ENCODE measurements at places on chromosomes 3 and 15. TPM values are rescaled to one million over a fixed set of nuclear protein-coding genes. Genes with fewer than 3 reads are reported as not detected.

DNA sequence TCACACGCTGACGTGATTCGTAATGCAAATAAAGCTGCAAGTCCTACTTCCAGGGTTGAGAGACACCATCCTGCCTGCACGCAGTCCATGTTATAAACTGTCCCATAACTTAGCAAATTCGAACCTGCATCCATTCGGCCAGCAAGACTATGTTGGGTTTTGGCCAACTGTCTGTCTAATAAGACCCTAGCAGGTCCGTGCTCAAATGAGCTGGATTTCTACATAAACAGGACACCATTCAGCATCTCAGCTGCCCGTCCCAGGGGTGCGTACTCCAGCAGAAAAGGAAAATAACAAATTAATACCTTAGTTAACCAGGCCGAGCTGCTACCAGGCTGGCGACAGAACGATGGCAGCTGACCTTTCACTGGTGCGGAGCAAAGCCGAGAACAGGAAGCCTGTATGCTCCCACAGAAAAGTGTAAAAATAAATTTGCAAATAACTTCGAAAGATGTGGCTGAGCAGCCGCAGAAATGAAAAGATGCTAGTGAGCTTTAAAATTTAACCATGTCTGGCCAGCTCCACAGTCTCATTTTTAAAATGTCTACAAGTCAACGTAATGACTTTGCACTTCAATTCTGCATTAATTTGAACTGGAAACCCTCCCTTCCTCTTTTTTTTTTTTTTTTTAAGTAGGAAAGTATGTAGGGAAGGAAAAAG, 97.1 kb upstream of the SNRPA1 start:
- no peaks in the 10 kb centered on the region for H3K36me3 ChIP-seq
- no peak for DNase-seq
- H3K4me1 ChIP-seq, result no peaks in the 10 kb centered on the region
- H3K27ac ChIP-seq, result no peak overlapping the region
- no peak overlapping the region for H3K4me3 ChIP-seq

DNA sequence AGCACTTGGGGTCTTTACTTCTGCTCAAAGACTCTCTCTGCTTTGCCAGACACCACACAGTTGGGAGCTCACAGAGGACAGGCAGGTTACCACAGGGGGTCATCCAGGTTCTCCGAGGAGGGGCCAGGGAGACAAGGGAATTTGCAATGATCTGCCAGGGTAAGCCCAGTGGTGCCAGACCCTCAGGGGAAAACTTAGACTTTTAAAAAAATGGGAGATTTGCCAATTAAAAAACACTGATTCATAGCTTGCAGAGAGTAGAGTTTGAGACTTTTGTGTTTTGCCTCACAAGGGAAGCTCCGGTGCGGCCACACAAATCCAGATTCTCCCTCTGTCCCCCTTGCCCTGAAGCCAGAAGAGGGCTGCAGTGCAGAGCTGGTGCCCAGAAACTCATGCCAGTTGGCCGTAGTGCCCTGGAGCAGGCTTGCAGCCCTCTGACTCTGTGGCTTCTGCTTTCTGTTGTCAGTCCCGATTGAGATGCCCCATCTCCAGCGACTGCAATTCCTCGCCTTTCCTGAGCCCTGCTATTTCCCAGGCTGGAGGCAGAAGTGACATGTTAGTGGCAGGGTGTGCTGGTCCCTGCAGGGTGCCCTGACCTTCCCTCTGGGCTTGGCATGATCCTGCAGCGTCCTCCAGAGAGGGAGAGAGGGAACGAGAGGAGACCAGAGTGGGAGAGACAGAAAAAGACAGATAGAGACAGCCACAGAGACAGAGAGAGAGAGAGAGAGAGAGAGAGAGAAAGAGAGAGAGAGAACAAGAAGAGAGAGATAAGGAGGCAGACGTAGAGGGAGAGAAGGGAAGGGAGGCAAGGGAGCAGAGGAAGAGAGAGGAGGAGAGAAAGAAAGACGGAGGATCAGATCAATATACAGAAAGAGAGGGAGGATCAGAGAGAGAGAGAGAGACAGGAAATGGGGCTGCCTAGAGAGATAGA, 46.0 kb downstream of the RHCG start:
- H3K27ac ChIP-seq, result no peak overlapping the region
- no peaks in the 10 kb centered on the region for H3K4me1 ChIP-seq
- H3K4me3 ChIP-seq, result no peak overlapping the region

DNA sequence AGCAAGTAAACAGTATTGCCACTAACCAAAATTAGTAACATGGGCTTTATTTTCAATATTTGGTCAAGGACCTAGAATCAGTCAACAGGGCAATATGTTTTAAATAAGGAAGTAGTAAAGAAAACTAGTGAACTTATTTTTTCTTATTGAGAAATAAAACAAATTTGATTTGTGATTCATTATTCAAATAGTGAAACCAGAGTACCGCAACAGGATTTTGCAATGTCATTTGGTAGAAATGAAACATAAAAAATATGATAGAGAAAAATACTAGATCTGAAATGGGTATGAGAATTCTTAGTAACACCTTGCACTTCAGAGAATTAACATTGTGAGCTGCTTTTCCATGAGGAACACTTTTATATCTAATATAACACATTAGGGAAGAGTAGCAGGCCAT, 291.8 kb upstream of the GBE1 start:
- H3K27me3 ChIP-seq, result no peaks in the 10 kb centered on the region
- H3K36me3 ChIP-seq, result no peaks in the 10 kb centered on the region
- no peak overlapping the region for H3K27ac ChIP-seq
- no peaks in the 10 kb centered on the region for H3K4me1 ChIP-seq

The TRPM1 gene
- not detected for total RNA-seq

DNA sequence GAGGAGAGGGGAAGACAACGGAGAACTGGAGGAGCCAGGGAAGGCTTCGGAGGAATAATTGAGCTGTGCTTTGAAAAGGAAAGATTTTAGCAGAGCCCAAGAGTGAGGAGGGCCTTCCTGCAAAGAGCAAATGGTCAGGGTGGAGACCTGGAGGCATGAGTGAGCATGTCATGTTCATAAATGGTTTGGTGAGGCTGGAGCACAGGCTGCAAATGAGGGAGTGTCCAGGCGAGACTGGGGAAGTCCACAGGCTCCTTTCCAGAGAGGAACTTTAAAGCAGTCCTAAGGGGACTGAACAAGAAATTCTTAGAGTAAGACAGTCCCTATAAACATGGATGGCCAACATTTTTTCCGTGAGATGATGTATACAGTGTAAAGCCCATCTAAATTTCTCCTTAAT, 108.8 kb downstream of the THSD4 start:
- DNase-seq, result no peak
- H3K36me3 ChIP-seq, result no peaks in the 10 kb centered on the region
- H3K4me3 ChIP-seq, result no peak overlapping the region
- no peaks in the 10 kb centered on the region for H3K4me1 ChIP-seq
- no peak overlapping the region for H3K27ac ChIP-seq
- H3K27me3 ChIP-seq, result no peaks in the 10 kb centered on the region

DNA sequence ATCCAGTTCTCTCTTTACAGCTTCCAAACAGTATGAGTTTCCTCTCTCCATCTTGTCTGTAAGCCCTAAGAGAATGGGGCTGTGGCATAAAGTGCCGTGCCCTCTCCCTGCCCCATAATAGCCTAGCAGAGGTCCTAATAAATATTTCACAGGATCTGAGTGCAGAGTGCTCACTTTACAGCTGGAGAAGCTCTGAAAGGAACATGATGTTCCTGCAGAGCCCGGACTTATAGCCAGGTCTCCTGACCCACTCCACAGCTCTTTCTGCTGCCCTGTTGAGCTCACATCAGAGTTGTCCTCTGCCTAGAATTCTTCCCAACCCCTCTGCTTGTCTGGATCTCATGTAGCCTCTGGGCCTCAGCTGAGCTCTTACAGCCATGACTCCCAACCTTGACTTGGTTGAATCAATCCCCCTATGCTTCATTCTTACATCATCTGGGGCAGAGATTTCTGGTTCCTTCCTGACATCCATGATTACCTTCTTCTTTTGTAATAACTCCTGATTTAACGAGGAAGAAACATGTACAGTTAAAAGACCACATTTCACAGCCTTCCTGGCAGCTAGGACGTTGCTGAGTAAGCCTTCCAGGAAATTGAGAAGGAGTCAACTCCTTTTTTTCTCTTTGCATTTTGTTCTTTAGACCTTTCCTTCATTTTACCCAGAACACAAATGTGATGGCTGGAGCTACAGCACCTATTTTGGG, 135.3 kb downstream of the RPLP1 start:
- DNase-seq, result no peak
- no peak overlapping the region for H3K4me3 ChIP-seq
- no peaks in the 10 kb centered on the region for H3K36me3 ChIP-seq
- no peak overlapping the region for H3K27ac ChIP-seq
- H3K4me1 ChIP-seq, result no peaks in the 10 kb centered on the region

The LARP6 gene
- total RNA-seq, result 18.7 TPM

- no peak overlapping the region for H3K27ac ChIP-seq
- DNase-seq, result no peak
- H3K4me3 ChIP-seq, result no peak overlapping the region
- H3K36me3 ChIP-seq, result no peaks in the 10 kb centered on the region
- no peaks in the 10 kb centered on the region for H3K4me1 ChIP-seq
These were observed 233.9 kb upstream of the GOLGA6L4 start for GRCh38 chr15:84001655-84002054.

DNA sequence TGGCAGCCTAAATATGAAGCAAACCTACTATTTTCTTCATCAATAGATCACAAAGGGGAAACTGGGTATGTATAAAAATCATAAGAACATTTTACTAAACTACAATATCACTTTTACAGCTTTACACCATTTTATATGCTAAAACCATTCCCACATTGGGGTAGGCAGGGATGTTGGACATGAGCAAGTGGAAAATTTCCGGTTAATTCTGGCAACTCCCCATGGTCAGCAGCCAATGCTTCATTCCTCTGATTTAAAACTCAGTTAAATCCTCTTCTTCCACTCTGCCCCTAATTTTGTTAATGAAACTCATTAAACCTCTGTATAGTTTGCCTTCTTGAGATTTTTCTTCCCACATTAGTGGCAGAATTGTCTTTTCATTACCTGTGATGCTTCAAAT, 552.5 kb upstream of the NECTIN3 start:
- no peak overlapping the region for H3K4me3 ChIP-seq
- no peak overlapping the region for H3K27ac ChIP-seq
- H3K27me3 ChIP-seq, result no peaks in the 10 kb centered on the region

The DPPA2 gene
- total RNA-seq, result not detected

GRCh38 chr3:72134989-72135451, 350.1 kb upstream of the PROK2 start:
- no peaks in the 10 kb centered on the region for H3K27me3 ChIP-seq
- no peak overlapping the region for H3K27ac ChIP-seq
- H3K4me1 ChIP-seq, result no peaks in the 10 kb centered on the region

DNA sequence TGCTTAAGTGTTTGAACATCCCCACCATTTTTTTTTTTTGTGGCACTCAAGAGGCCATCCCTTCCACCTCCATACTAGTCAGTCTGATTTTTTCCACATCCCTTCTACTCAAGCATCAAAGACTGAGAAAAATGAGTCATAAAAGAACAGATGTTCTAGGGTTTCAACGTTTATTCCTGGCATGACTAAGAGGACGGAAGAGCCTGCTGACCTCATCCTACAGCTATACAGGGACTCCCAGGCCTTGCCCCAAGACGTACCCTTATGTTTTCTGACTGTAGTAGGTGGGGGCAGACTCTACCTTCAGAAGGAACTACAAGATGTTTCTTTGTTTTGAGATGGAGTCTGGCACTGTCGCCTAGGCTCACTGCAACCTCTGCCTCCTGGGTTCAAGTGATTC, 3.3 kb upstream of the ITPKA start:
- no peak overlapping the region for H3K4me3 ChIP-seq
- H3K27ac ChIP-seq, result no peak overlapping the region
- peaks cover 6% of the 10 kb centered on the region for H3K27me3 ChIP-seq
- no peak for DNase-seq
- no peaks in the 10 kb centered on the region for H3K36me3 ChIP-seq

GRCh38 chr3:178455226-178455625, 81.0 kb upstream of the KCNMB2 start:
- peaks cover 4% of the 10 kb centered on the region for H3K4me1 ChIP-seq
- DNase-seq, result no peak
- no peaks in the 10 kb centered on the region for H3K27me3 ChIP-seq
- no peak overlapping the region for H3K4me3 ChIP-seq
- no peak overlapping the region for H3K27ac ChIP-seq
- no peaks in the 10 kb centered on the region for H3K36me3 ChIP-seq

DNA sequence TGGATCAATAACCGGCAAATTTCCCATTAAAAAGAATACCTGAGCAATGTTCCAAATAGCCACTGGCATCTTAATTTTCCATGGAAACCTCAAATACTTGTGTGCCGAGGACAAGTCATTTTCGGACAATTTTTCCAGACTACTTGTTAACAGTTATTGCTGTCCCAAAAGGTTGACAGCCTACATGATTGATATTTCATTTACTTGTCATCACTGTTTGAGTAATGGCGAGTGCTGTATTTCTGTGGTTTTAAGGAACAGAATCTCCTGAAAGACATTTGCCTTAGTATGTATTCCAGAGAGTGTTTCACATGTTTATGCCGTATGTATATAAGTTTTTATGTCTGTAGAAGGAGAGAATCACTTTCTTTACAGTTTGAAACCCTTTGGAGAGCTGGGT, 36.7 kb downstream of the MAP2K5 start:
- H3K4me1 ChIP-seq, result no peaks in the 10 kb centered on the region
- DNase-seq, result no peak
- H3K36me3 ChIP-seq, result peaks cover 3% of the 10 kb centered on the region
- H3K27me3 ChIP-seq, result no peaks in the 10 kb centered on the region
- H3K27ac ChIP-seq, result no peak overlapping the region

The NUP210 gene
- total RNA-seq, result 11.0 TPM

DNA sequence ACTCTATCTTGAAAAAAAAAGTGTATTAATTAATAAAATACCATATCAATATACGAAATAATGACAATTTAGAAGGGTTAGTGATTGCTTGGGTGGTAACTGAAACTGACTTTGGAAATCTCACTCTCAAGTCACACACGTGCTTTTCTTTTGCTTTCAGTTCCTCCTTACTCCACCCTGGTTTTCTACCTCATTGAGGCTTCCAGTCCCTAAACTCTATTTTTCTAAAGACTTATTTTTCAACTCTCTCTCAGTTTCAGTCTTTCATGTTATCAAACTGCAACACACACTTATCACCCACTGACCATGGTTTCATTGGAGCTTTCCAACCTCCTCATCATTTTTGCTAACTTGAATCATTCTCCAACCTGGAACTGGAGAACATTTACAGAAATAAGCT, 23.5 kb downstream of the IL12A start:
- no peak for DNase-seq
- no peaks in the 10 kb centered on the region for H3K36me3 ChIP-seq
- no peaks in the 10 kb centered on the region for H3K4me1 ChIP-seq
- no peak overlapping the region for H3K4me3 ChIP-seq
- H3K27me3 ChIP-seq, result no peaks in the 10 kb centered on the region

DNA sequence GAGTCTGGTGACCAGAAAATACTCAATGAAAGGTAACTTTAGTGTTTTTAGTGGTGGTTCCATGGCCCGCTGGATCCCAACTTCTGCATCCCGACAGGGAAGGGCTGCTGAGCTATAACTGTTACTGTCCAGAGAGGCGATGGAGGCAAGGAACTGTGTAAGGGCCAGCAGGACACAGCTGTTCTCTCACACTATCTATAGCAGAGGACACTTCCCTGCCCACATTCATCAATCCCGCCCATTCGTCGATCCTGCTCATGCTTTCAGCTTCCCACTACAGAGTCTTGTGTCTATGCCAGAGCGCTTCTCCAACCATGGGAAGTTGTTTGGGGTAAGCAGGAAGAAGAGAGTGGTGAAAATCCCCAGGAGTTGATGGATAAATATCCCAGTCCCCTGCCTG, 8.4 kb downstream of the COLQ start:
- no peaks in the 10 kb centered on the region for H3K36me3 ChIP-seq
- no peak overlapping the region for H3K27ac ChIP-seq
- no peaks in the 10 kb centered on the region for H3K27me3 ChIP-seq
- no peak overlapping the region for H3K4me3 ChIP-seq
- no peaks in the 10 kb centered on the region for H3K4me1 ChIP-seq

- peak overlapping the region; percentile 65 for H3K4me3 ChIP-seq
- H3K27ac ChIP-seq, result no peak overlapping the region
- peaks cover 76% of the 10 kb centered on the region for H3K27me3 ChIP-seq
These were observed 3.7 kb downstream of the ISL2 start for GRCh38 chr15:76340198-76340802.

The CKMT1B gene
- not detected for total RNA-seq

Measured in ascending aorta (tissue), 2 donors.